ENCODE measurements at places on chromosomes 1 and 21. TPM values are rescaled to one million over a fixed set of nuclear protein-coding genes. Genes with fewer than 3 reads are reported as not detected.

- no peak overlapping the region for H3K4me3 ChIP-seq
- H3K27ac ChIP-seq, result no peak overlapping the region
- no peak for DNase-seq
Observed at GRCh38 chr1:245771511-245772281, 616.9 kb downstream of the KIF26B start.

DNA sequence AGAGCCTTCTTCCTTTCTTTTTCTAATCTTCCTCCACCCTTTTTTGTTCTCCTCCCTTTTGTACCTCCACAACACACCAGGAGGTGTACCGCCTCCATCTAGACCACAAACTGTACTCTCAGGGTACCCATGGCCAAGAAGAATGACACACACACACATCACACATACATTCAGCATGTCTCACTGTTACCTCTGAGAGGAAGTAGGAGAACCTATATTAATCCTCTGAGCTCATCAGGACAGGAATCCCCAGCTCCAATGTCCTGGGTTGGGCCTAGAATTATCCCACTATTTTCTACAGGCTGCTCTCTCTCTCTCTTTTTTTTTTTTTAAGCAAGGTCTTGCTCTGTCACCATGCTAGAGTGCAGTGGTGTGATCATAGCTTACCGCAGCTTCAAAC, 36.7 kb downstream of the ATP2B4 start:
- H3K36me3 ChIP-seq, result no peaks in the 10 kb centered on the region
- DNase-seq, result no peak
- H3K27me3 ChIP-seq, result no peaks in the 10 kb centered on the region
- H3K4me1 ChIP-seq, result peaks cover 31% of the 10 kb centered on the region
- H3K27ac ChIP-seq, result peak overlapping the region; percentile 90
- H3K4me3 ChIP-seq, result no peak overlapping the region

DNA sequence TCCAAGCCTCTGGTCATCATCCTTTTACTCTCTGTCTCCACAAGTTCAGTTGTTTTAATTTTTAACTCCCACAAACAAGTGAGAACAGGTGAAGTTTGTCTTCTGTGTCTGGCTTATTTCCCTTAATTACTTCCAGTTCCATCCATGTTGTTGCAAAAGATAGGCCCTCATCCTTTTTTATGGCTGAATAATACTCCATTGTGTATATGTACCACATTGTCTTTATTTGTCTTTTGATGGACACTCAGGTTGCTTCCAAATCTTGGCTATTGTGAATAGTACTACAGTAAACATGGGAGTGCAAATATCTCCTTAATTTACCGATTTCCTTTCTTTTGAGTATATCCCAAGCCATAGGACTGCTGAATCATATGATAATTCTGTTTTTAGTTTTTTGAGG, 262.5 kb downstream of the HHAT start:
- DNase-seq, result no peak
- no peak overlapping the region for H3K4me3 ChIP-seq
- peaks cover 6% of the 10 kb centered on the region for H3K4me1 ChIP-seq
- H3K36me3 ChIP-seq, result peaks cover 7% of the 10 kb centered on the region
- no peak overlapping the region for H3K27ac ChIP-seq
- H3K27me3 ChIP-seq, result no peaks in the 10 kb centered on the region

DNA sequence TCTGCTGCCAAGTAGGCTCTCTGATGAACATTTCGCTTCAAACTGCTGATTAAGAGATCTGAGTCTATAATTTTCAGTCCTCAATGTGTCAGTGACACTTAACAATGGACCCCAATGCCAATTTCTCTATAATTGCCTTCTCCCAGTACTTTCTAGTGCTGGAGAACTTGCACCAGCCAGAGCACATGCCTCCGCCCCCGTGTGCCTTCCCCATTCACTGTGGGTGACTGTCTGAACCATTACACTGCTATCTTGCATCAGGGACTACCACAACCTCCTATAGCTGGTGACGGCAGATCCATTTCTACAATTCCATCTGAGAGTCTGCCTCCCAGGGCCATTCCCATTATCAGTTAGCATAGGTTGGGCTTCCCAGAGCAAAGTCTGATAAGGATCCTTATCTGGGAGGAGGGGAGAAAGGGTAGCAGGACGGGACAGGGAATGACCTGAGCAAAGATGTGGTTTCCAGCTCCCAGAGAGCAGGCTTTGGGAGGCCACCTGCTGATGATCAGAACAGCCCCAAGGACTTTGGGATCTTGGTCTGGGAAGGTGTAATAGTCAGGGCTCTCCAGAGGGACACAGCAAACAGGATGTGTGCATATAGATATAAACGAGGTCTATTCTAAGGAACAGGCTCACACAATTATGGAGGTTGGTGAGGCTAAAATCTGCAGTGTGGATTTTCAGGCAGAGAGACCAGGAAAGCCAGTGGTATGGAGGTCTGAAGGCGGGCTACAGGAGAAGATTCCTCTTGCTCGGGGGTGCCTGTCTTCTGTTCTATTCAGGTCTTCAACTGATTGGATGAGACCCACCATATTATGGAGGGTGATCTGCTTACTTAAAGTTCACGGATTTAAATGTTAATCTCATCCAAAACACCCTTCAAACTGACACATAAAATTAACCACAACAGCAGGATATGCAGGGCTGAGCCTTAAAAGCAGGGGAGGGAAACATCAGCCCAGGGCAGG, 238.2 kb downstream of the PTPRU start:
- H3K36me3 ChIP-seq, result no peaks in the 10 kb centered on the region
- peaks cover 45% of the 10 kb centered on the region for H3K27me3 ChIP-seq
- H3K4me1 ChIP-seq, result peaks cover 28% of the 10 kb centered on the region
- DNase-seq, result no peak
- H3K4me3 ChIP-seq, result no peak overlapping the region
- no peak overlapping the region for H3K27ac ChIP-seq

DNA sequence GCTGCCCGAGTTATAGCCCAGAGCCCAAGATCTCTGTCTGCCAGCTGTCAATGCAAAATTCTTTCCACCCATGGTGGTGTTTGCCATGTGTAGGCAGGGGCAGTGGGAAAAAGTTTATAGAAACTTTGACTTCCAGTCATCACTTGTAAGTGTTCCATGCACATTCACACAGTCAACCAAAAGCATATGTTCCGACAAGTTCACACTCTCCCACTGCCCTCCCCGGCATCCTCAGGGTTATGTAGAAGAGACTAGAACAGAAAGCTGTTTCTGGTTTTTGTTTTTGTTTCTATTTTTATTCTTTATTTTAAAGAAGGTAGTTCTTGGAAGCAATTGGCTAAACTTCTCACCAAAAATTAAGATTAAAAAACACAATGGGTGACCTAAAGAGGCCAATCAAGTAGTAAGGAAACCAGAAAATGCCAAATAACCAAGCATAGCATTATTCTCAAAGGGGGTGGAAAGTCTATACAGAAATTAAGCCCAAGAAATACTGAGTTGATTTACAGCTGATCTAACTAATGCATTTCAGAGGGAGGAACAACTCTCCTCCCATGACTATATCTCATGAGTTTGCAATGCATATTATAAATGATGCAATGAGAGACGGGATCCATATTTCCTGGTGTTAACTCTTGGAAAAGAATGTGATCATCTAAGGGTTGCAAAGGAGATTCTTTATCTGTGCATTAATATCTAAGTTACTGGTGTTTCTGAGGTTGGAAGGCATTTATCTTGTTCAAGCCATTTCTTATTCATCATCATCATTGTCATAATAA, 91.5 kb upstream of the ETS2 start:
- H3K27me3 ChIP-seq, result no peaks in the 10 kb centered on the region
- H3K4me1 ChIP-seq, result peaks cover 21% of the 10 kb centered on the region
- DNase-seq, result no peak
- no peak overlapping the region for H3K27ac ChIP-seq
- no peak overlapping the region for H3K4me3 ChIP-seq

- DNase-seq, result no peak
- H3K27ac ChIP-seq, result no peak overlapping the region
- no peaks in the 10 kb centered on the region for H3K27me3 ChIP-seq
- H3K4me3 ChIP-seq, result no peak overlapping the region
Observed at GRCh38 chr1:59291561-59291960, 5.3 kb upstream of the FGGY start.

GRCh38 chr1:245332513-245332912, 177.7 kb downstream of the KIF26B start:
- H3K27me3 ChIP-seq, result no peaks in the 10 kb centered on the region
- H3K4me1 ChIP-seq, result peaks cover 21% of the 10 kb centered on the region
- H3K27ac ChIP-seq, result no peak overlapping the region
- DNase-seq, result no peak
- no peak overlapping the region for H3K4me3 ChIP-seq

DNA sequence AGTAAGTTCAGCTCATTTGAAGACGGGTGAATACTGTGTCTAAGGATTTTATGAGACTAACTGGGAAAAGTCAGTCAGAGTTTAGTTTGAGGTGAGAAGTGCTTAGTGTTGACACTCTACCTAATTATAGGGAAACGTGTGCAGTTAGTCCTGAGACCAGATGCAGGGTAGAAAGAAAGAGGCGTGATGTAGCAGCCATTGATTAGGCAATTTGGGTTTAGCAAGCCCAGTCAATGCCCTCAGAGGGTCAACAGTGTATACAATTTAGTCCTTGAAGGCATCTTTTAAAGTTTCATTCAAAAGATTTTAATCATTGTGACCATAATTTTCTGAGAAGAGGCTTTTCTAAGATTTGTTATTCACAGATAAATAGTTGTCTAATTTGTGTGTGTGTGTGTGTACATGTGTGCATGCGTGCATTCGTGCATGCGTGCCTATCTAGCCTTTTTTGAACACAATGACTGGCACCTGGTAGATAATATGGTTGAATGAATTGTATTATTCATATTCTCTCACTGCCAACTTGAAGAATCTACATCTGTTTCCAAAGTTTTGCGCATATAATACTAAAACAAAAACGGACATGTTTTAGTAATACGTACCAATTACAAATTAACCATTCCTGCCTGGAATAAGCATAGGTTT, 332.9 kb downstream of the SRGAP2C start:
- peak overlapping the region; percentile 91 for H3K4me3 ChIP-seq
- H3K4me1 ChIP-seq, result peaks cover 29% of the 10 kb centered on the region
- DNase-seq, result no peak
- no peaks in the 10 kb centered on the region for H3K36me3 ChIP-seq
- H3K27ac ChIP-seq, result no peak overlapping the region

GRCh38 chr1:238677567-238677966, 708.8 kb upstream of the CHRM3 start:
- DNase-seq, result no peak
- H3K27me3 ChIP-seq, result no peaks in the 10 kb centered on the region

GRCh38 chr1:63486629-63487028, 36.4 kb downstream of the ITGB3BP start:
- H3K27ac ChIP-seq, result no peak overlapping the region
- no peaks in the 10 kb centered on the region for H3K36me3 ChIP-seq
- no peak for DNase-seq
- no peak overlapping the region for H3K4me3 ChIP-seq

GRCh38 chr1:116408803-116409720, 36.0 kb downstream of the ATP1A1 start:
- DNase-seq, result no peak
- no peaks in the 10 kb centered on the region for H3K4me1 ChIP-seq
- H3K27ac ChIP-seq, result no peak overlapping the region
- H3K36me3 ChIP-seq, result peaks cover 16% of the 10 kb centered on the region
- H3K27me3 ChIP-seq, result no peaks in the 10 kb centered on the region

GRCh38 chr1:236829085-236829484, 34.0 kb downstream of the MTR start:
- H3K4me1 ChIP-seq, result no peaks in the 10 kb centered on the region
- no peak overlapping the region for H3K4me3 ChIP-seq
- peaks cover 29% of the 10 kb centered on the region for H3K36me3 ChIP-seq
- no peaks in the 10 kb centered on the region for H3K27me3 ChIP-seq
- H3K27ac ChIP-seq, result no peak overlapping the region

DNA sequence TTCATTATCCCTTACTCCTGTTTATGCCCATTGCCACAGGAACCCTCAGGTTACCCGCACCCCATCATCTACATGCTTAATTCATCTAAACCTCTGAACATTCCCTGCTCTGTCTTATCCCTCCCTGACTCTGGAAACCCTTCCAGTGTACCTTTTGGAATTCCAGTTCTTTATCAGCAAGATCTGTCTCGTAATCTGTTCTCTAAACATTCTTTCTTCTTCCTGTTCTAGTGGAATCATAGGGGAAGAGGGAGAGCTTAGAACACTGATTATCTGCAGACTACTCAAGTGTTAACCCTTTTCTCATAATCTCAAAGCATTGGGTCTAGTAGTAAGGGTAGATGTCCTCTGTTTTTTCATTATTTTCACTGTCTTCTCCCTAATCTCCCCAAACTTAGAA, 159.8 kb downstream of the PIK3R3 start:
- H3K27me3 ChIP-seq, result no peaks in the 10 kb centered on the region
- no peak overlapping the region for H3K4me3 ChIP-seq
- peaks cover 9% of the 10 kb centered on the region for H3K36me3 ChIP-seq
- H3K4me1 ChIP-seq, result no peaks in the 10 kb centered on the region

The MAP3K21 gene
- total RNA-seq, result 0.51 TPM

The LIPI gene
- total RNA-seq, result not detected

The ARHGEF11 gene
- 52.7 TPM for total RNA-seq

The ERICH3 gene
- total RNA-seq, result not detected

The VCAM1 gene
- total RNA-seq, result 8.7 TPM

The SASS6 gene
- total RNA-seq, result 15.2 TPM

The CRYAA gene
- total RNA-seq, result not detected

The BTF3L4 gene
- 75.0 TPM for total RNA-seq
